Lung (tissue), 17 donors: ENCODE measurements at places on chromosomes 16 and 17. TPM values are rescaled to one million over a fixed set of nuclear protein-coding genes. Genes with fewer than 3 reads are reported as not detected.

DNA sequence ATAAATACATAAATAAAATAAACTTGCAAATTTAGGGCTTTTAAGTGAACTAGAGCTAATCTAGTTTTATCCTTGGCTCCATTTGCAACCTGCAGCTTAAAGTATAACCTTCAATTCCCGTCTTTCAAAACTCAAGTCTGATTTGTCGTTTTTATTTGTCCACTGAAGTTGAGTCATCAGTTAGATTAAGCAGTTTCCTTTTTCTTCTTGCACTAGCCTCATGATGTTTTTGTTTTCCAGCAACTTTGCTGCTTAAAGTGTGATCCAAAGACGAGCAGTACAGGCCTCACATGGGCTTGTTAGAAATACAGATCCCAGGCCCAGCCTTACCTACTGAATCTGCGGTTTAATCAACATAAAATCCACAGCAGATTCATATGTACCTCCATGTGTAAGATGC, 13.8 kb downstream of the ARSG start:
- H3K27ac ChIP-seq: no peak overlapping the region
- H3K4me1 ChIP-seq: no peaks in the 10 kb centered on the region
- H3K36me3 ChIP-seq: no peaks in the 10 kb centered on the region
- no peak overlapping the region for H3K4me3 ChIP-seq

DNA sequence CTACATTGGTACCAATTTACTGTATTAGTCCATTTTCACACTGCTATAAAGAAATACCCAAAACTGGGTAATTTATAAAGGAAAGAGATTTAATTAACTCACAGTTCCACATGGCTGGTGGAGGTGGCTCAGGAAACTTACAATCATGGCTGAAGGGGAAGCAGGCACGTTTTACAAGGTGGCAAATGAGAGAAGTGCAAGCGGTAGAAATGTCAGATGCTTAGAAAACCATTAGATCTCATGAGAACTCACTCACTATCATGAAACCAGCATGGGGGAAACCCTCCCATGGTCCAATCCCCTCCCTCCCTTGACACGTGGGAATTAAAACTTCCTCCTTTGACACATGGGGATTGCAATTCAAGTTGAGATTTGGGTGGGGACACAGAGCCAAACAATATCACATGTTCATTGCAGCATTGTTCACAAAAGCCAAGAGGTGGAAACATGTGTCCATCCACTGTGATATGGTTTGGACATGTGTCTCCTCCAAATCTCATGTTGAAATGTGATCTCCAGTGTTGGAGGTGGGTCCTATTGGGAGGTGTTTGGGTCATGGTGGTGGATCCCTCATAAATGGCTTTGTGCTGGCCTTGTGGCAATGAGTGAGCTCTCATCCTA, 3.1 kb upstream of the SPACA3 start:
- no peak overlapping the region for H3K4me3 ChIP-seq
- no peak overlapping the region for H3K27ac ChIP-seq
- H3K4me1 ChIP-seq: no peaks in the 10 kb centered on the region
- H3K27me3 ChIP-seq: peaks cover 4% of the 10 kb centered on the region

DNA sequence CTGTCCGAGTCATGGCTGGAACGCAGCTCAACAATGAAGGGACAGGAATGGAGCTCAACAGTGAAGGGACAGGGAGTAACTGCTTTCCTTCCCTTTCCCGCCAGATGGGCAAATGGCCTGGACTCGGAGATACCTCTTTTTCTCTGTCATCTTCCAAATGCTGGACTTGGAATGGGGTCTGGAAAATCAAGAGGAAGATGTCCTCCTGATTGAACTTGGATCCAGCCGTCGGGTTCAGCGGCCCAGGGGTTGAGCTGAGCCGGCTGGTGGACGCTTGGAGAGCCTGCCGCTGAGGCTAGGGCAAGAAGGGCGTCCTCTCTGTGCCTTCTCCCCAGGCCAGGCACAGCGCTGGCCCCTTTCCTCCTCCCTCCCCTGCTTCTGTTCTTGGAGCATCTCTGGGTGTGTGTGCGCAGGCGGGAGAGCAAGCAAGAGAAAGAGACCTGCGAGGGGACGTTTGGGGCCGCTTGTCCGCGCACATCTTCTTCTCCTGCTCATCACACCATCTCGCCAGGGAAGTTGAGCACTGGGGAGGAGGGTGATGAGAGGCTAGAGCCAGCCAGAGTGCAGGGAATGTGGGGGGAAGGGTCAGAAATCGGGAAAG, 6.6 kb downstream of the NEUROD2 start:
- peaks cover 8% of the 10 kb centered on the region for H3K4me1 ChIP-seq
- no peak overlapping the region for H3K27ac ChIP-seq
- H3K36me3 ChIP-seq: no peaks in the 10 kb centered on the region
- DNase-seq: no peak
- no peak overlapping the region for H3K4me3 ChIP-seq

IL17C gene
- 1.8 TPM for polyA plus RNA-seq

KRTAP1-5 gene
- not detected for polyA plus RNA-seq
